ENCODE measurements at places on chromosomes 3 and 15.

DNA sequence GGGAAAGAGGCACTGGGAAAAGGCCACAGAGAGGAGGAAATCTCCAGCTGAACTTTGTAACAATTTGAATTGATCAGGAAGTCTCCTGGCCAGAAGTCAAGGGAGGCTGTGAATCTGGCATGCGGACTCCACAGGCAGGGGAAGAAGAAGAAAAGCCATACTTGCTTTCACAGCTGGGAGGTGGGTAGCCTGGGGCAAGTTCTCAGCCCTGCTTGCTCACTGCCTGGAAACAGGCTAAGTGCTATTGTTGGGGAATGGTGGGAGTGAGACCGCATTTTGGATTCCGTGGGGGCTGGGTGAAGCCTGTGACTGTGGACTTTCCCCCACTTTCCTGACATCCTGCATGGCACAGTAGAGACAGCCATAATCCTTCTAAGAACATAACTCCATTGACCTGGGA, 168.8 kb upstream of the CD96 start:
- no peak for DNase-seq

GRCh38 chr15:32872621-32873283, 154.9 kb downstream of the GREM1 start:
- no peak for DNase-seq

- no peak for DNase-seq
Measured at GRCh38 chr15:65298731-65299130, 2.9 kb downstream of the RNU5A-1 start.

DNA sequence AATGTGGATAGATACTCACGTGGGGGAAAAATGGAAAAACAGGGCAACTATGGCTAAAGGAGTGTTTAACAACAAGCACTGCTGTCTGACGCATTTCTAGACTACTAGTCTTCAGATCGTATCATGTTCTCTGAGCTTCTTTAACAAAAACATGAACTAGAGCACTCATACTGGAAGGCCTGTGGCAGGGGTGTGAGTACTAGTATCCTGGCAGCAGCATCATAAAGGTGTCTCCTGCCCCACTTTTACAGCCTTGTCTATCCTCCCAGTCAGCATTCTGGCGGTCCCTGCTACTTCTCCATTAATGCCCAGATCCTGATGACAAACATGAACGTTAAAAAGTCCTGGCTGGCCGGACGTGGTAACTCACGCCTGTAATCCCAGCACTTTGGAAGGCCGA, 4.0 kb downstream of the FMN1 start:
- DNase-seq = no peak

GRCh38 chr3:88032245-88032644, 26.6 kb downstream of the CGGBP1 start:
- DNase-seq = no peak

- DNase-seq = no peak
Measured at GRCh38 chr3:194837457-194838127, 151.9 kb downstream of the FAM43A start.

GRCh38 chr3:136353461-136353860, 103.3 kb downstream of the PCCB start:
- DNase-seq = no peak

DNA sequence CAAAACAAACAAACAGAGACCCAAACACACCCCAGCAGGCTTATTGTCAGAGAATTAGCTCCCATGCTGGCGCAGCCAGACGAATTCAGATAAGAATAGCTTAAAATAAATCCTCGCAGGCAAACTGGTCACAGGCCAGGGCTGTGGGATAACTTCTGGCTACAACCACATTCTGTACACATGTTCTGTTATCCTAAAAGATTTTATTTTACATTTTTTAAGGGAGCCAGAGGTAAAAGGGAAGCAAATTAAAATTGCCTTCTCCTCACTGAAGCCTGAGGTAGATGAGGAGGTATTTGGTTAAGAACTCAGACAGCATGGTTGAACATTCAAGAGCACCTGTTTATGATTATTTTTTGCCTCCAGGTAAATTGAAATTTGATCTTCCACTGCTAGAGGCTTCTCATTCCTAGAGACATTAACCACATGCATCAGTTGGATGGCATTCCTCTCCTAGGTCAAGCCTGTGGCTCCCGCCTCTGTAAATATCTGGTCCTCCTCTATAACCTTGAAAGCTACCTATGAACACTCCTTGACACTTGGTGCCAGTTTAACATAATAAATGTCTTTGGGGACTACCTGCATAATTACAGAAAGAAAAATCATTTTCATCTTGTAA, 190.3 kb downstream of the SATB1 start:
- DNase-seq = no peak

GRCh38 chr3:172213200-172213599, 173.8 kb downstream of the FNDC3B start:
- no peak for DNase-seq

DNA sequence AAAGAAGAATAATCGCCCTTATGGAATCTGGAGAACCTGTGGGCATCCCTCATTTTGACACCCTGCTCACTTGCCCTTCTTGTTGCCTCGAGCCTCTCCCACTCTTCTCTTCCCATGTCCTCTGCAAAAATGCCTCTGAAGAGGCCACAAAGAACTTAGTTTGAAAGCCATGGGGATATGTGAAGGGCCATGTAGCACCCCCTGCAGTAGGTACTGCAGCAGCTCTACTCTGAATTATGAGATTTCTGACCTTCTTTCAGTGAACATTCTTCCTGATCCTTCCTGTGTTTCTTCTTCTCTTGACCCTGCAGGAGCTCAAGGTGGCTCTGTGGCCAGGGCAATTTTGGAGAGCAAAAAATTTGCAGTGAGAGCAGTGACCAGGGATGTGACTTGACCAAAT, 30.4 kb upstream of the TRA2B start:
- no peak for DNase-seq

- no peak for DNase-seq
Measured at GRCh38 chr15:70362350-70362749, 264.6 kb upstream of the TLE3 start.

DNA sequence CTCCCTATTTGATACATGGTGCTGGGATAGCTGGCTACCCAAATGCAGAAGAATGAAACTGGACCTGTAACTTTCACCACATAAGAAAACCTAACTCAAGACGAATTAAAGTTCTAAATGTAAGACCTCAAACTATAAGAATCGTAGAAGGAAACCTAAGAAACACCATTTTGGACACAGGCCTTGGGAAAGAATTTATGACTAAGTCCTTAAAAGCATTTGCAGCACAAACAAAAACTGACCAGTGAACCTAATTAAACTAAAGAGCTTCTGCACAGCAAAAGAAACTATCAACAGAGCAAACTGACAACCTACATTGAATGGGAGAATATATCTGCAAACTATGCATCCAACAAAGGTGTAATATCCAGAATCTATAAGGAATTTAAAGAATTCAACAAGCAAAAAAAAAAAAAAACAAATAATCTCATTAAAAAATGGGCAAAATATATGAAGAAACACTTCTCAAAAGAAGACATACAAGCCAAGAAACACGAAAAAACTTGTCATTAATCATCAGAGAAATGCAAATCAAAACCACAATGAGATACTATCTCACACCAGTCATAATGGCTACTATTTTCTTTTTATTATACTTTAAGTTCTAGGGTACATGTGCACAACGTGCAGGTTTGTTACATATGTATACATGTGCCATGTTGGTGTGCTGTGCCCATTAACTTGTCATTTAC, 37.0 kb downstream of the HDGFL3 start:
- DNase-seq = no peak

- DNase-seq = no peak
Measured at GRCh38 chr3:115659253-115660220, 36.2 kb downstream of the GAP43 start.

GRCh38 chr3:132382688-132383194, 34.6 kb upstream of the DNAJC13 start:
- no peak for DNase-seq

DNA sequence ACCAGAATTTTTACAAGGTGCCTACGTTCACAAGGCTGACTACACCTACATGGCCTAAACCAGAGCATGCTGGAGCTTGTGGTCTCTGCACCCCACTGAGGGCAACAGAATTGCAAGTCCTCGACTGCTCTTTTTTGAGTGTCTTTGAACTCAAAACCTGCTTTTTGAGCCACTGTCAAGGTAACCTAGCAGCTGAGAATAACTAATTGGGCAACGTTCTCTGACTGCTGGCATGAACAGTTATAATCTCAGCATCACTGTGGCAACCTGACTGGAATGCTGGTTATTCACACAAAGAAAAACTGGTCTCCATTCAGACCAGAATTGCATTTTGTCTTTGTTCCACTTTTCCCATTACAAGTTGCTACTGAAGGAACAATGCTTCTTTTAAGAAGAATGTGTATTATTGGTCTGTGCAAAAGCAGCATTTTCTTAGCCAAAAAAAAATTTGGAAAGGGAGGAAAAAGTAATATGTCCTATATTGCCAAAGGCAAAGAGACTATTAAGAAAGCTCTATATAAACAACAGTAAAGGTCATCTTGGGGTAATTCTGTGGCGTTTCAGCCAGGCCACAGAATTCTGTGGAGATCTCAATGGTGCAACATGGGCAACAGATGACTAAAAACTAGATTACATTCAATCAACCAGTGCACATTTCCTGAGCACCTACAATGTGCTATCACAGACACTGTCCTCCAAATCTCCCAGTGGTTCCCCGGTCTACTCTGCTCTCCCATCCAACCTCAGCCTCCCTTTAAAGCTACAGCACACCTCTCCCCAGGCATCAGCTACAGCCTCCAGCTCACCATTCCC, 76.8 kb downstream of the TNIK start:
- no peak for DNase-seq

DNA sequence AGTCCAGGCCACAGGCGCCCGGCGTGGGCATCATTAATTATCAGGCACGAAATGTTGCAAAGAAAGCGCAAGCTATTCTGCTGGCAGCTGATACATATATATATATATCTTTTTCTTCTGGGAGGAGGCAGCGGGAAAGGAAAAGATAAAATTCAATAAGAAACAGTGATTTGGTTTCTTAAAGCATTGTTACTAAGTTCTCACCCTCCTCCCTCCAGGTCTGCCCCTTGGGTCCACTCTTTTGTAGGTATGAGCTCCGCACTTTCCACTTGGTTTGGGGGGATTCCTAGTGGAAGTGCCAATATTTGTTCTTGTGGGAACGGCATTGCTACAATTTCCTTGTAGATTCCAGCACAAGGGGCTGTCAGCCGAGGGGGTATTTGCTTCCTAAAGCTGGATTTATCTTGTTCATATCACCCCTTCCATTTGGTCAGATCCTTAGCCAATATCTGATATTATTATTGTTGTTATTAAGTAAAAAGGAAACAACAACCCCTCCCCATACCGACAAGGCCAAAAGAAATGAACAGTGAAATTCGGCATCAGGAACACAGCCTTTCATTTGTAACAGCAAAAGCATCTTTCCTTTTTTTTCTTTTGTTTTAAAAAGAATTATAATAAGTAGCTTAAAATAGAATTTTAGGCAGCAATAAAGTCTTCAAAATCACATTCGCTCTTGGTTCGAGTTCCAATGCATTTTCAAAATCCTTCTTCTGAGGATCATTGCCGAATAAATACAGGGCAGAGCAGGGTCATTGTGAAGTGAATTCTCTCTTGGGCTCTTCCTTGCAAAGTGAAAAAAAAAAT, 15.6 kb downstream of the ZIC1 start:
- DNase-seq = no peak

DNA sequence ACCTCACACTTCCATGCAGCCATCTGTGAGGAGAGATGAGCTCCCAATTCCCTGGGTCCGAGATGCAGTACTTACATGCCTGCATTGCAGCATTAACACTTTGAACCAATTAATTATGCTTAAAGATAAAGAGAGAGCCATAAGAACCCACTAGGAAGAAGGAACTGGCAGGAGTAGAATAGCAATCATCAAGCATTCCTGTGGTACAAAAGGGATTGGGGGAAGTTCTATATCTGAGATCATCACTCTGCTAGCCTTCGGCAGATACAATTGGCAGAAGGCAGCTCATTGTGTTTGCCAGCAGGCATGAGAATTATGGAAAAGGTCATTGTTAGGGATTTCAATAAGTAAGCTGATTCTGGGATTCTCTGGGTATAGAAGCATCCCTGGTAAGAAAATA, 891.4 kb downstream of the NTRK3 start:
- DNase-seq = no peak

- DNase-seq = no peak
Measured at GRCh38 chr3:7112523-7113056, 251.7 kb downstream of the GRM7 start.

DNA sequence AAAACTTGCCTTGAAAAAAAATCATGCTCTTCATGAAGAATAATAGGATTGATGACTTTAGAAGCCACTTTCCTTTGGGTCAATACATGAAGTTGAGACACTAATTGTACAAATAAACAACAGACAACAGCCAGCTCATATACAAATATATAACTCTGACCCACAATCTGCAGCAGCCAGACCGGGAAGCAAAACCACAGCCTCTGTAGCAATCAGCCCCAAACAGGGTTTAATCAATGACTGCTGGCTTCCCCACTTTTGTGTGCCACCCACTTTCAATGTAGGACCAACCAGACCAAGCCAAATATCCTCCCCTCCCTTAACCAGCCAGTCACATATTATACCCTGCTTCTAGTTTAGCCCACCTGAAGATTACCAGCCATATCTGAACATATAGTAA, 39.0 kb downstream of the IFT57 start:
- DNase-seq = no peak

- DNase-seq = no peak
Measured at GRCh38 chr3:16998236-16998923, 113.6 kb downstream of the PLCL2 start.

GRCh38 chr15:74917676-74918075, 11.0 kb upstream of the FAM219B start:
- no peak for DNase-seq

GRCh38 chr15:73568564-73569280, 64.5 kb downstream of the NPTN start:
- DNase-seq = peak; percentile 17

DNA sequence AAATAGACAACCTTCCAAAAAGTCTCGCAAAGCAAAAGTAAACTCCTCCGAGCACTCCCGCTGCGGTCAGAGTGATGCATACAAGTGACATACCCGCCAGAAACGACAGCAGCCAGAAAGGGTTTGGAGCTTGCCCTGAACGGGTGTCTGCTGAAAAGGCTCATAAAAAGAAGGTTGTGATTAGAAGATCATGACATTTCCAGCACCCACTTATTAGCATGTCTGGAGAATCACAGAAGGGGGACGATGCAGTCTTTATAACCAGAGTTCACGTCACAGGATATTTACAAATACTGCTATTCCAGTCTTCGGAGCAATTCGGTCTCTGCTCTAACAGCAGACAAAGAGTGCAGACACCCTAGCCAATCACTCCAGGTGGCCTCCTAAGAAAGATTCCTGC, 59.1 kb upstream of the FRMD4B start:
- no peak for DNase-seq

GRCh38 chr3:185442031-185442430, 56.8 kb downstream of the TMEM41A start:
- no peak for DNase-seq

Data from glutamatergic neuron (in vitro differentiated cells).